Inflammatory macrophage (primary cell): ENCODE measurements at places on chromosomes 16 and 17.

DNA sequence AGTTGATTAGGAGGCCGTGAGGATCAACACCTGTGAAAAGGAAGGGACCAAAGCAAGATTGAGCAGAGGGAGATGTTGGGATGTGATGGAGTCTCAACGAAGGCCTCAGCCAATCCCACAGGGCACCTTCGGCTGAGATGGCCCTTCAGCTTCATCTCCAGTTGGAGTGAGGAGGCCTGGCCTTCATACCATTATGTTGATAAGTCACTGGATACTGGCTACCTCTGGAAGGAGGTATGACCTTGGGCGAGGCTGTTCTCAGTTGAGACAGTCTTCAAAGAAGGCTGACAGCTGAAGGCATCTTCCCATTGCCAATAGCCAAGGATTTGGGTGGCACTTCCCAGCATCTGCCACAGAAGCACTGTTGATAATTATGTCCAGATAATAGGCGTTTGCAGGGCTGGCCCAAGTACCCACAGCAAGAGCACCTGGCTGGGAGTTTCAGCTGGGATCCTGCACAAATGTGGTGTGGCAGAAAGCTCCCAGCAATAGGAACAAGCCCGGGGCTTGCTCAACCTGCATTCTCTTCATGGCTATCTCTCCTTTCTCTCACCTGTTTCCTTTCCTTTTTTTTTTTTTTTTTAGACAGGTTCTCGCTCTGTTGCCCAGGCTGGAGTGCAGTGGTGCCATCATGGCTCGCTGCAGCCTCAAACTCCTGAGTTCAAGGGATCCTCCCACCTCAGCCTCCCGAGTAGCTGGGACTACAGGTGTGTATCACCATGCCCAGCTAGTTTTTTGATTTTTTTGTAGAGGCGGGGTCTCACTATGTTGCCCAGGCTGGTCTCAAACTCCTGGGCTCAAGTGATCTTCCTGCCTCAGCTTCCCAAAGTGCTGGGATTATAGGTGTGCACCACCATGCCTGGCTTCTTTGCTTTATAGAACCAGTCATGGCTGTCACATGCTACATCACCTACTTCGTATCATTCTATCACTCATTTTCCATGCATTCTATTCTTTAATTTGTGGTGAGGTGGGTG is 18.2 kb upstream of the MAP3K14 start:
- no peak for DNase-seq

DNA sequence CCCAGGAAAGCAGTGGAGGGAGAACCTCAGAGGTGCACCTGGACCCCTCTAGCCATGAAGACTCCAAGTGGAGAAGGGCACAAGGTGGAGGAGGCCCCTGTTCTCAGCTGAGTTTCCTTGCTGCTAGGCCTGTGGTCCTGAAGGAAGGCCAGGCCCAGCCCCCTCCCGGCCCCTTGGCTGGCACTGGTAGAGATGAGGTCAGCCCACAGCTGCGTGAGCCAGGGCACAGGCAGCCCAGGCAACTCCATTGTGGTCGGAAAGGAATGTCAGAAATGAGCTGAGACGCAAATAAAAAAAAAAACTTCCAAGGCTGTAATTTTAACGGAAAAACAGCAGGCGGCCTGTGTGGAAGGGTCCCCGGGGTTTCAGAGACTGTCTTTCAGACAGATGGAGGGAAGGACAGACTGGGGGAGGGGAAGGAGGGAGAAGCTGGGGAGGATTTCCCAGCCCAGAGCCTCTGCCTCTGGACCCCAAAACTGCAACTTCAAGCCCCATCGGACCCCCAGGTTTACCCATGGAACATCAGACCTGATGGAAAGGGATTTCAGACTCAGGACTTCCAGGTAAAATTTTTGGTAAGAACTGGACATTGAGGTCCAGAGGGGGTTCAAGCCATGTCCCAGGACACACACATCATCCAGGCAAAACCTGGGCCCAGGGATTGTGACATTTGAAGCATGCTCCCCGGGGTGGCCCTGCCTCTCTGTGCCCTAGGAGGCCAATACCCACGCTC is 25.6 kb upstream of the MRPS23 start:
- DNase-seq: no peak

- no peak for DNase-seq
Observed at GRCh38 chr16:49416001-49416675, 42.5 kb downstream of the C16orf78 start.

GRCh38 chr17:76556765-76557367 is 17.0 kb downstream of the PRCD start:
- DNase-seq: peak; percentile 78

DNA sequence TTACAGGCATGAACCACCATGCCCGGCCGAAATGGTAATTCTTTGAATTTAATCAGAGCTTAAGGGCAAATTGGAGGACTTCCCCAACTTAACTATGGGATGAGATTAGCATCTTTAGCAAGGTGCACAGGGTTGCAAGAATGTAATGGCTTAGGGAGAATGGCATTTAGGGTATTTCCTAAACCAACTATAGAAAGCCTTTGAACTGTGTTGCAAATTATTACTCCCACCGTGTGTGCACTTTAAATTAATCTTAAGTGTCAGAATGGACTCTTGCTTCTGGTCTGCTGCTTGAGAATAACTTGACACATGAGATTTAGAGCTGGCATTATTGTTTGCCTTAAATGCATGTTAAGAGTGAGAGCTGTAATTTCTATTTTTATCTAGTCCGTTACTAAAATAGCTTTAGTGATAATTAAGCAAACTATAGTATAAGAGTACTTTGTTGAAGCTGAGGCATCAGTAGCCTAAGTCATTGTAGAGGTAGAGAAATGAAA is 59.8 kb downstream of the TUBD1 start:
- DNase-seq: no peak

GRCh38 chr16:53812914-53813313 is 109.0 kb downstream of the FTO start:
- DNase-seq: no peak

- no peak for DNase-seq
Observed at GRCh38 chr17:74159226-74159840, 44.1 kb upstream of the RPL38 start.

GRCh38 chr17:10492004-10492403 is 22.6 kb upstream of the MYH4 start:
- no peak for DNase-seq

GRCh38 chr16:20851601-20852000 is 45.3 kb downstream of the REXO5 start:
- DNase-seq: no peak

- no peak for DNase-seq
Observed at GRCh38 chr17:83034525-83034924, 44.9 kb upstream of the METRNL start.

GRCh38 chr16:2825049-2825742 is 4.9 kb upstream of the ZG16B start:
- no peak for DNase-seq
